Mucosa of gallbladder (tissue), 1 donor: ENCODE measurements at places on chromosomes 1 and 21.
A peak's percentile ranks its signal among the peaks of the same experiment; 100 is the strongest.

DNA sequence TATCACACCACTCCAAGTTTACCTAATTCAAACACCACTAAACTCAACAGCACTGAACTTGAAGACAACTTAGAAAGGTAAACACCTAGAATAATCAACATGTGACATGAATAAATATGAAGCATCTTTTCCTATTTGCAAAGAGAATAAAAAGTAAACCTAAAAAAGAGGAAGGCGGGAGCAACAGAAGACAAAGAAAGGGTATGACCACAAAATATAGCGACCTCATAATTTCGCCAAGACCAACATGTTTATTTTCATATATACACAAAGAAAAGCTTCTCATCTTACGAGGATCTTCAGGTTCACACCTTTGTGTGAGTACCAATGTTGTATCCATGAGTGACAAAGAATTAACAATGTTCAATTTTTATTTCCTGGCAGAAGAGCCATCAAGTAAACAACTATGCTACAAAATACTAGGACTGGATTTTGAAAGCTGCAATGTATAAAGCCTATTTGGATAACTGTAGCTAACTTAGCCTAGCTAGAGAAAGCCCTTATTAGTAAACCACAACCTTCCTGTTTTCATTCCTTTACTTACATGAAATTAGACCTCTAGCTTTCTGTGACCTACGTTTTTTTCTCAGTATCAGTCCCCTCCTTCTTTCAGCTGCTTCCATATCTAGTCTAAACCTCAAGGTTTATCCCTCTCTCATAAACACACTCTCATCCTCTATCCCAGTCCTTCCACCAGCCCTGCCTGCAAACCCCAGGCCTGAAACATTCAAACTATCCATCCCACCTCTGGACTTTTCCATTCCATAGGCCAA is 21.3 kb upstream of the PHTF1 start:
- DNase-seq: no peak

DNA sequence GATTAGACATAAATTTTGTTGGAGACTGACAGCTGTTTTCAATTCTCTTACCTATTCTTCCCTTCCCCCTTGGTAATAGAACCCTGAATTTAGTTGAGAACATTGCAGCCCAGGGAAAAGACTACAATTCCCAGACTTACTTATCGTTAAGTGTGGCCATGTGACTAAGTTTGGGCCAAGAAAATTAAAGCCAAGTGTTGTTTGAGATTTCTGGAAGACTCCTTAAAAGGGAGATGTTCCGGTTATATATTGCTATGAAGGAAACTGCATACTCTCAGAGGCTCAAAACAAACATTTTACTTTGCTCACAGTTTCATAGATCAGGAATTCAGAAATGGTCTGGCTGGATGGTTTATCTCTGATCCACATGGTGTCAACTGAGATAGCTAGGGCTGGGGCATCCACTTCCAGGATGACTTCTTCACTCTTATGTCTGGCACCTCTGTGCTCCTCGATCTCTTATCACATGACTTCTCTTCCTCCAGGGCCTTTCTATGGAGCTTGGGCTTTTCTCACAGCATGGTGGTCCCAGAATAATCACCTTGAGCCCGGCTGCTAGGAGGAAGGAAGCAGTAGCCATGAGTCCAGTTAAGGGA is 22.4 kb upstream of the CD34 start:
- DNase-seq: no peak

DNA sequence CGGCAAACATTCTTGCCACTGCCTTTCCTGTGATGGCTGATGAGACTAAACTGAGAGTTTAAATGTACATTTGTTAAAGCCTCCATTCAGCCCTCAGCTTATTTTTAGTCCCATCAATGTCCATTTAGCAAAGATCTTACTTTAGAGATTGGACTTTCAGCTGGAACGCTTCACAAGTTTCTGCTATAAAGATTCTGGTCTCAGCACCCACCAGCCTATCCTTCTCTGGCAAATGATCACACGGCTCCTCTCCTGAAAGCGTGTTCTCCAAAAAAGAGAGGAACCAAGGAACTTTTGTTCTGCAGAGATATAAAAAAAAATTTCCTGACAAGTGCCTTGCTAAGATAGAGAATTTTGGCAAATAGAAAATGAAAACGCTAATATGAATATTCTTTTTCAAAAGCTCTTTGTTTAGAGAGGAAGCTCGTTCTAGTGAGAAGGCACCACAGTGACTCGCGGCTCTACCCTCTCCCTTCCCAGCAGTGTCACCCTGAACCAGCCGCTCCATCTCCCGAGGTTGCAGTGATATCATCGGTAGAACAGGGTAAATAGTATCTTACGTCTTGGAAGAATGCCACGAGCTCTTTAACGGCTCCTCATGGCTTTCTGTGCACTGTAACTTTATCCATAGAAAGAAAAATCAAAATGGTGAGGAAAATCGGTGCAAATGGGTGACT is 200.2 kb downstream of the APP start:
- no peak for DNase-seq

- DNase-seq: no peak
These were observed 3.0 kb downstream of the CTSS start for GRCh38 chr1:150762552-150762951.

DNA sequence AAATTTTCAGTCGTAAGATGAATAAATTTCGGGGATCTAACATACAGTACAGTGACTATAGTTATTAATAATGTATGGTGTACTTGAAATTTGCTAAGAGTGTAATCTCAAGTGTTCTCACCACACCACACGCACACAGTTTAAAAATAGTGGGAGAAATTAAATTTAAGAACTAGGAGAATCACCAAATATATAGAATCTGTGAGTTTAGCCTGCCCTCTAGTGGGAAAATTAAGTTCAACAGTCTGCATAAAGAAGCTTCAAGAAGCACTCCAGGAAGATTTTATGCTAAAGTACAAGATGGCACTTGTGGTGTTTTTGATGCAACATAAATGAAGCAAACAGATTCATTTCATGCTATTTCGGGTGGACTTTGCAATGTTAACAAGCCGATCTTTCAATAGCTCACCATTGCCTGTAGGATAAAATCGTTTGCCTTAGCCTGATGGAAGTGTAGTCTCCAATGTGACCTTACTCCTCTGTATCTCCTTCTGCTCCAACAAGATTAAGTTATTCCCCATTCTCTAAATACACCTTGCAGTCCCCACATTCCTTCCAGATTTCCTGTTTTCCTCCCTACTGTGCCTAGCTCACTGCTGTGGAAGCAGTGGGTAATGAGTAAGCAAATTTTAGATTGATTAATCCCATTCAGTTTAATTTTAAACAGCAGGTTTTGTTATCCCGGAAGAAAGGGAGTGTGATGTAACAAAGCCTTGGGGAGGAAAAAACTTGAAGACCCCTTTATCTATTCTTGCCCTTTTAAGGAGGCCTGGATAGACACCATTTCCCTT is 8.7 kb upstream of the PIK3C2B start:
- DNase-seq: peak; percentile 62
